ENCODE measurements at places on chromosomes 16 and 17.

DNA sequence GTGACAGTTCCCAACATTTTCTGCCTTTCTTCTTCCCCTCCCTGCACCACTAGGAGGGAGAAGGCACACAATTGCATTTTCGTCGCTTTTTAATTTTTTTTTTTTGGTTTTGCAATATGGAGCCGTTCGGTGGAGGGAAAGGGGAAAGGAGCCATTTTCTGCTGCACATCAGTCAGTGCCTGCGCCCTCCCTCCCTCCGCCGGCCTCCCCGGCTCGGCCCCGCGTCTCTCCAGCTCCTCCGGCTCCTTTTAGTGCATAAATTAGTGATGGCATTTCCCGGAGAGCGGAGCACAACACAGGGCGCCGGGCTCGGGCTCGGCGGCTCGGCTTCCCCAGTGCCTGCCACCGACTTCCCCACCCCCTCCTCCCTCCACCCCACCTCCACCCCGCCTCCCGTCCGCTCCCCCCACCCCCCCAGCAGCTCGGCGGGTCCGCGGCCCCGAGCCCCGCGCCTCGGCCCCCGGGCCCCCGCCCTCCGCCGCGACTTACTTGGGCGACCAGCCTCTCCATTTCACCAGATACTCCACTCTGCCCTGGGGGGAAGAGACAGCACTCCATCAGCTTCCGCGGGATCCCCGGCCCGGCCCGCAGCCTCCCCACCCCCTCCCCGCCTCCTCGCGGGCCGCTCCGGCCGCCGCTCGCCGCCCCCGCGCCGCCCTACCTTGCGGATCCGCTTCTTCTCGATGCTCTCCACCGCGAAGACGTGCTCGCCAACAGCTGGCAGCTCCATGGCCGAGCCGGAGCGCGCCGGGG lies 542 bp downstream of the CBX4 start:
- DNase-seq = peak; percentile 80

DNA sequence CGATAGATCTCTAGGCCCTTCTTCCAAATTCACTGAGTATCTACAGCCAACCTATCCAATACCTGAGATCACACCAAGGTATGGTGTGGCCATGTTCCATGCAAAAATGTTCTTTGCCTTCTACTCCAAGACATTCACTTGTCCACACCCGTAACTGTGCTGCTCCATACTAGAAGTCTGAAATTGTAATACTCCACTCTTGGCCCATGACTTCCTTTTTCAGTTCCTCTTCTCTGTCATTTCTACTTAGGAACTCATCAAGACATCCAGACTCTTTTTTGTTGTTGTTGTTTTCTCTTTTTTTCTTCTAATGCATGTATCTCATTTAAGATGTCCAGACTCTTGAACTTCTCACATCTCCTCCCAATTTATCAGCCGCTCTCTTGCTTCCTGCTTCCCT lies 42.5 kb upstream of the KSR1 start:
- no peak for DNase-seq

DNA sequence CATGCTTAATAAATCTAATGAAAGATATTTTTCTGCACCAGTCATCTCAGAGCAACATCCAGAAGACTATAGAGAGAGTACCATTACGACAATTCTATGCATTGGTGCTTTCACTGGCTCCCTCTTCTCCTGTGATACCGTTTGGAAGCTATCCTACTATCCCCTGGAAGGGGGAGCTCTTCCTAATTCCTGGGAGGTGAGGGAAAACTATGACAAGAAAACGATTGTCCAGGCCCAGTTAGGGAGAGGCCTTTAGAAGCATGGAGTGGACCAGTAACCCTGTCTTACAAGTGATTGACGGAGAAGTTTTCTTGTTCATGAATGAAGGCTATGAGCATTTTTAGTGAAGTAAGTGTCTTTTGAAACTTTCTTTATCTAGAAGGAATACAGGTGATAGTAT lies 150.2 kb downstream of the TANC2 start:
- DNase-seq = no peak

DNA sequence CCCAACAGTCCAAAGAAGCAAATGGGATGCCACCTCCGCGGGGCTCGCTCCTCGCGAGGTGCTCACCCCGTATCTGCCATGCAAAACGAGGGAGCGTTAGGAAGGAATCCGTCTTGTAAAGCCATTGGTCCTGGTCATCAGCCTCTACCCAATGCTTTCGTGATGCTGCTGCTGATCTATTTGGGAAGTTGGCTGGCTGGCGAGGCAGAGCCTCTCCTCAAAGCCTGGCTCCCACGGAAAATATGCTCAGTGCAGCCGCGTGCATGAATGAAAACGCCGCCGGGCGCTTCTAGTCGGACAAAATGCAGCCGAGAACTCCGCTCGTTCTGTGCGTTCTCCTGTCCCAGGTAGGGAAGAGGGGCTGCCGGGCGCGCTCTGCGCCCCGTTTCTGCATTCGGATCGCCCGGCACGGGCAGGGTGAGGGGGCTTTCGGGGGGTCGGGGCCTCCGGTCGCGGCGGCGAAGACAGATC lies at the start of gene CDH13:
TSS of gene CDH13 (plus strand) at position 179 of the 471 bp plus-strand sequence.
- DNase-seq = no peak

DNA sequence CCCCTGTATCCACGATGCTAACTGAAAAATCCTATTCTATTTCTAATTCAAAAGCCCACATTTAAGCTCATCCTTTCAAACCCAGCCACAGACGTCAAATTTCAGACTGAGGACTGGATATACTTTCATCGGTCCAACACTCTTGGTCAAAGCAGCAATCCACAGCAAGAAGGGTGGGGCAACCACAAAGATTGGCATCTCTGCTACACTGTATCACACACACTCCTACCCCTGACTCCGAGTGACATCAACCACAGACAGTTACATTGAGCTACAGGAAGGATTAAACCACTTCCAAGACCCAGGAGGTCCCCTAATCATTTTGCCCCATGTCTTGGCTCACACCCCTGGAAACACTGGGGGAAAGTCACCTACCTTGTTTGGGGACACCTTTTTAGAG lies 61.3 kb downstream of the GRIN2A start:
- DNase-seq = no peak

DNA sequence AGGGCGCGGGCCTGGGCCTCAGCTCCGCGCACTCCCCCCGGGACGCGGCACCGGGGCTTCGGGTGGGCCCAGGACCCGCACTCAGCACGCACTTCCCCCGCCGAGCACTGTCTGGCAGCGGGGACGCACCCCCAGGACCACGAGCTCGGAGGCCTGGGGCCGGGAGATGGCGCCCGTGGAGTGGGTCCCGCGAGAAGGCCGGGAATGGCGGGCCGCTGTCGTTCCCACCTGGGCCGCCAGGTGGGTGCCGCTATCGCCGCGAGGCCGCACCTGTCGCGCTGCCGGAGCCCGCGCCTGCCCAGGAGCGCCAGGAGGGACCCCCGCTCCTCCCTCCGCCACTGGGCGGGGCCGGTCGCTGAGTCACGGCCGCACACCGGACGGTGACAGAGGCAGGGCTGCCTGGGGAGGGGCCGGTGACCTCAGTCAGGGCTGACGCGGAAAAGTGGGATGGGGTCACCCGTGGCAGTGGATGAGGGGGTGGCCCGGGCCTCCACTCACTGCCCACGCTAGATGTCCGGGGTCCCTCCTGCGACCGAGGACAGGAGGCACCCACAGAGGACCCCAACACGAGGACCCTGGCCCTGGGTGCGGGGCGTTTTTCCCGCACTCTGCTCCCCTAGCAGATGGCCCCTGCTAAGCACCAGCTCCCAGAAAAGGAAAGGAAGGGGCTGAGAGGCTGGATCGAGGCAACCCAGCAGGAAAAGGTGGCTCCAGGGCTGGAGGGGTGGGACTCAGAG lies 6.9 kb upstream of the ACTG1 start:
- no peak for DNase-seq

DNA sequence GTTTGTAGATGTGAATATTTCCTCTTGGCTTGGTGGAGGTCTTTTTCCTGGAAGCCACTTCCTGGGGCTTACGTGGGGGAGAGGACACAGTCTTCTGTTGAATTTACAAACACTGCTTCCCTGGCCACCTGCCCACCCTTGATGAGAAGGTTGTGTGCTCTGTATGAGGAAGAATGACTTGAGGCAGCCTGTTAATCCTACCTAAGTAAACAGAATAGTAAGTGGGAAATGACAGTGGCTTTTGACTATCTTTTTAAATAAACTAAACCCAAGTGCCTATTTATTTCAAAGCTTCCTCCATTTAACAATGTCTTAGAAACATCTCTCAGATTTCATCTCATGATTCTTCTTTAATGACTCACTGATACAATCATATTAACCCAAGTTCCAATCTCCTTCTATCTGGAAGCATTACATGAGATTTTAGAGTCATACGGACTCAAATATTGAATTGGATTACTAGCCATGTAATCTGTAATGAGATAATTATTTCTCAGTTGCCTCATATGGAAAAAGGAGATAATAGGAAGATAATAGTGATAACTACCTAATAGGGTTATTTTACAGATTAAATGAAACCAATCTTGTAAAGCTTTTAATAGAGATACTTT lies 96.6 kb upstream of the SMIM36 start:
- DNase-seq = no peak

DNA sequence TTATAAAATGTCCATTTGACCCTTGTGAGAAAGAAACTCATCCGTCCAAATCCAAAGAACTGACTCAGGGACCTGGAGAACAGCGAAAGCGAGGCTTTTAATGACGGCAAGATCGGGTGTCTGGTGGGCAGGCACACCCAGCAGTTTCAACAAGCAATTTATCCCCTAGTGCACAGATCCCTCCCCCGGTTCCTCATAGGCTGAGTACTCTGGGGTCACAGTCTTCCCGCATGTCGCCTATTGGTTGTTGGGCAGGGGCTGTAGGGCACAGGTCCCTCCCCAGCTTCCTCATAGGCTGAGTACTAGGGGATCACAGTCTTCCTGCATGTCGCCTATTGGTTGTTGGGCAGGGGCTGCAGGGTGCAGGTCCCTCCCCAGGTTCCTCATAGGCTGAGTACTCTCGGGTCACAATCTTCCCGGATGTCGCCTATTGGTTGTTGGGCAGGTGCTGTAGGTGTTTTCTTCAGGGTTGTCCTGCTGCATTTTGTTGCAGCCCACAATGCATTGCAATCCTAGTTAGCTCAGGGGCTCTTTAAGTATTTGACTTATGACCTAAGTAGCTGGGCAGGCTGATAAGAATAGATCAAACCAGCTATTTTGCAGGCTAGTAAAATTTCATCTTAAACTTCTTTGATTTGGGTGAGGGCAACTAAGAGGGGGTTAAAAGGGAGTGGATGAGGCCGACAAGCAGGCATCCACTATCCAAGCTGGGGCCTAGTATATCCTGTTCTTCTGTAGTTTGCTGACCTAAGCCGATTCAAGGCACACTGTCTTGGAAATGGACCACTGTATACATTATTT lies 3.6 kb upstream of the UTS2R start:
- no peak for DNase-seq

All from caudate nucleus (tissue), 63 donors.